ENCODE measurements at places on chromosomes 12 and 14.
A peak's percentile ranks its signal among the peaks of the same experiment; 100 is the strongest.

- DNase-seq = peak; percentile 42
Measured at GRCh38 chr12:122928404-122929147, 32.7 kb upstream of the VPS37B start.

DNA sequence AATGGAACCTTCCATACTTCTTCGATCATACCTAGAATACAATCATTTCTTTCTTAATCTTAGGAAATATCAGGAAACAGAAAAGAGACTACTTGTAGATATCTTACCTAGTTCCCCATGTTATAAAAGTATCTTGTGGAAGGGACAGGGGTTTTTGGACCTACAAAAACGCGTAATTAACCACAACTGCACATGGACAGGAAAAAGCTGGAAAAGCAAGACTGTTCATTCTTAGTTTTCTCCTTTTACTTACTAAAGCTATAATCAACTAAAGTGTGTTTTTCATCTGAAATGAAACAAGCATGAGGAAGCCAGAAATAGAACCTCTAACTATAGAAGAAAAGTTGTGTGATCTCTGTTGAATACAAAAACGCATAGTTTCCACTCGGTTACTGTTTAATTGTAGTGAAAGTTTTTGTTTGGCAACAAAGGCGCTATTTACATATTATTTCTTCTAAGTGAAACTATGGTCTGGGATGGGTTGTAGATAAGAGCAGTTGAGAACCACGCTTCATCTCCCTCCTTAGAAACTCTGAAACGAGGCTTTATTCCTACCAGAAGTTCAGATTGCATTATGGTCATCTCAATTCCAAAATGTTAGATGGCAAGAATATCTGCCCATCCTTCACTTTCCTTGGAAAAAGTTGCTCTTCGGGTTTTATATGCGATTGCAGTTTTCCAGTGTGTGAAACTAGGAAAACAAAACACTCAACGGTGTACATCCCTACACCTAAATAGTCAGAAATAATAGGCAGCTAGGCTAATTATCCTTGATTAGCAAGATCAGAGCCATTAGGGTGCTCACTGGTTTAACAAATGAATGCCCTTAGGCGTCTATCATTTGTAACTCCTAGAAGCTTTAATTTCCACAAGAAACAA lies 1.1 kb downstream of the BCAT1 start:
- no peak for DNase-seq

DNA sequence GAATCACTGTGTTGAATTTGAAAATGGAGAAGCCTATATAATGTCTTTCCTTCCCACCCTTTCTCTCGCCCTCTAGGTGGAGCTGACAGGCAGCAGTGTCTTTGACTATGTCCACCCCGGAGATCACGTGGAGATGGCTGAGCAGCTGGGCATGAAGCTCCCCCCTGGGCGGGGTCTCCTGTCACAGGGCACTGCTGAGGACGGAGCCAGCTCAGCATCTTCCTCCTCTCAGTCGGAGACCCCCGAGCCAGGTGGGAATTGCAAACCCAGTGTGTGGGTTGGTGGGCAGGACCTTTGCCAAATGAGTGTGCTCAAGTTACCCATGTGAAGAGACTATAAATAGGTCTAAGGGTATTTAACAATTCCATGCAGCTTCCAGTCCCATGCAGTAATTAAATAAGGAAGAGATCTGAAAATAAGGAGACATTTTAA lies 274.7 kb downstream of the EGLN3 start:
- DNase-seq = peak; percentile 68

DNA sequence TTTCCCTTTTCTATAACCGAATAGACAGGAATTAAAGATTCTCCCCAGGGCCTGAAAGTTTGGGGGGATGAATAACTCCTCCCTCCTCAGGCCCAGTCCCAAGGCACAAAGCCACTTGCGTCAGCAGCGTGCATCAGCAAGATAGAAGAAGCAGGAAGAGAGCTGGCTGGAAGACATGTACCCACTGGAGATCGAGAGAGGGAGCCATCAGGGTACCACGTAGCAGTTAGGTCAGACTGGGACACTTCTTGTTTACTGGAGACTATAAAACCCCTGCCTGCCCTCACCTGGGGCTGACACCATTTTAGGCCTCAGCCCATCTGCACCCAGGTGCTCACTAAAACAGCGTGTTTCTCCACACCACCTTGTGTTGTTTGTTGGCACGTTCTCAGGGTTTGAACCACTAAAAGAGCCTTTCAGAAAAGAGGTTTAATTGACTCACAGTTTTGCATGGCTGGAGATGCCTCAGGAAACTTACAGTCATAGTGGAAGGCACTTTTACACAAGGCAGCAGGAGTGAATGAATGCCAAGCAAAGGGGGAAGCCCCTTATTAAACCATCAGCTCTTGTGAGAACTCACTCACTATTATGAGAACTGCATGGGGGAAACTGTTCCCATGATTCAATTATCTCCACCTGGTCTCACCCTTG lies 93.2 kb downstream of the TMTC3 start:
- no peak for DNase-seq

GRCh38 chr12:93520454-93520853 lies 52.0 kb upstream of the SOCS2 start:
- DNase-seq = no peak

DNA sequence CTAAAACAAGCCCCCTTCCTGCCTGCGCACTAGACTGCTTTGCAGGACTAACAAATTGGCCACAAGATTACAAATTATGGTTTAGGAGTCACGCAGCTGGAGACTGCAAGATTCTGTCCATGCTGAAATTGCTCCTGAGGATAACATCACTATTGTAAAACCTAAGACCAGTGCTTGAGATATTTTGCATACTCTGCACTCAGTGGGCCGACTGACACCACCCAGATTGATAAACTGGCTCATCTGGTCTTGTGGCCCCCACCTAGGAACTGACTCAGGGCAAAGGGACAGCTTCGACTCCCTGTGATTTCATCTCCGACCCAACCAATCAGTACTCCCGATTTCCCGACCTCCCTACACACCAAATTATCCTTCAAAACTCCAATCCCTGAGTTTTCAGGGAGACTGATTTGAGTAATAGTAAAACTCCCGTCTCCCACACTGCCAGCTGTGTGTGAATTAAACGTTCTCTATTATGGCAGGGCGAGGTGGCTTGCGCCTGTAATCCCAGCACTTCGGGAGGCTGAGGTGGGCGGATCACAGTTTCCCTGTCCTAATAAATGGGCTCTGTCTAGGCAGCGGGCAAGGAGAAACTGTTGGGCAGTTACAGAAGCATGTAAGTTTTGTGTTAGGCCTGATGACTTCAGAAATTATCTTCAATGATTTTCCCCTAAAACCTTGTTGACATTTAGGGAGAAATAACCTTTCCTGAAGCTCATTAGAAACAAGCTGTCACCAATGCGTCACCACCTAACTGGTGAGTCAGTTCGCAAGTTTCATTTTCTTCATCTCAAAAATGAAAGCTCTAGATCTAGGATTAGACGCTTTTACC lies 5.3 kb upstream of the UBC start:
- DNase-seq = no peak

DNA sequence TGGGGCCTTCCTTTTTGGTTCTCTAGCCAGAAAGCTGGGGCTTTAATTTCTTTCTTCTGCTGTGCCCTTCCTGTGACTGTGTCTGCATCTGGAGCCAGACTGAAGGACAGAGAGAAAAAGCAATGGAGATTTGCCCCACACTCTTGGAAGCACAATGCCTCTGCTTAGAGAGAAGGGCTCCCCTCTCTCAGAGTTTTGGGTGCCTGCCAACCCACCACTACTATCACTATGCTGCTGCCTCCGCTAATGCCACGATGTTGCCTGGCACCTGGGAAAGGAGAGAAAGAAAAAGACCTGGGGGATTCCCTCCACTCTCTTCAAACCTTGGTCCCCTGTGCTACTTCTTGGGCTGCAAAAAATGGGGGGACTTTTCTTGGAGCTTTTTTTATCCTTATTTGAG lies 52.6 kb downstream of the TMEM260 start:
- no peak for DNase-seq

DNA sequence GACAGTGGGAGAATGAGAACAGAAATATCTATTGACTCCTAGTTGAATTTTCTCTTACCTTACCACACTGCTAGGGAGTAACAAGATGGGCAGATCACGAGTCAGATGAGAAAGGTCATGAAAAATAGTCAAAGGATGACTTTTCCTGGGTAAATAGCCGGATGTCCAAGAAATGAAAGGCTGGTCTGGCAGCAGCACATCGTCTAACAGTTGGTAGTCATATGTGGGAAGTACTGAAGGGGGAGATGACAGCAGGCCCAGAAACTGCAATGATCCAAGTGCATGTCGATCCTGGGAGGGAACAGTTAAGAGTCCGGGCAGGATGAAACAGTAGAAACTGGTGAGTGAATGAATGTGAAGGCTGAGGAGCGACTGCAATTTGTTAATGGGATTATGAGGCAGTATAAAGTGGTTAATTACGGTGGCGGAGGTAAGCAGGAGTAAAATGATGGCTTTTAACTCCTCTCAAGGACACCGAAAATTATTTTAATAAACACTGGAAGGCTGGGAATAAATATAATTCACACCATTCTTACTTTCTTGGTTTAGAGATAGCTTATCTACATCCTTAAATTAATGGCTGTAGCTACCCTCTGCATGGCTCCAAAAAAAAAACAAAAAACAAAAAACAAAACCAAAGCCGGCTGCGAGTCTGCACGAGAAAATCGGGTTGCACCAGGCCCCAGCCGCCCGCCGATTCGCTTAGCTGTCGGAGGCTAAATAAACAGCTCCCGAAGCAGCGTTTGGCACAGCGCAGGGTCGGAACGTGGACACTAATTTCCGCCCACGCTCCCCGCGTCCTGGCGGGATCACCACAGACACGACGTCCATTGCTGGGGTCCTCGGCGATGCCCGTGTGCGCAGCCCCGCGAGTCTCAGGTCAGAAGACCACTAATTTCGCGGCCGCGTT lies 1.0 kb upstream of the ERC1 start:
- DNase-seq = peak; percentile 65

GRCh38 chr12:131281016-131281415 lies 327.3 kb downstream of the ADGRD1 start:
- no peak for DNase-seq

GRCh38 chr14:29458547-29458946 lies 469.1 kb downstream of the PRKD1 start:
- DNase-seq = no peak

DNA sequence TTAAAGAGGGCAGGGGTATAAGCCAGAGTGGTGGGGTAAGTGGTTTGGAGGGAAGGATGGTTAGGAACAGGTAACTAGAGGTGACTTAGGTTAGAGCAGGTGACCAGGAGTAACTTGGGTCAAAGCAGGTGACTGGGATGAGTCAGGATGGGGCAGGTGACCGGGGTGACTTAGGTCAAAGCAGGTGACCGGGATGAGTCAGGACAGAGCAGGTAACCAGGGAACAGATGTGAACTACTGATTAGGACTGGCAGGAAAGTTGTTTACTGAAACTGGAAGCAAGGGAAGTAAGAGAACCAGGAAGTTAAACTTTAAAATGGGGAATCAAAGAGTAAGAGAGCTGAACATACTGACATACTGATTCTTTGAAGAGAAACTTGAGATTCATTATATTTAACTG lies 57.4 kb downstream of the FSCB start:
- no peak for DNase-seq

DNA sequence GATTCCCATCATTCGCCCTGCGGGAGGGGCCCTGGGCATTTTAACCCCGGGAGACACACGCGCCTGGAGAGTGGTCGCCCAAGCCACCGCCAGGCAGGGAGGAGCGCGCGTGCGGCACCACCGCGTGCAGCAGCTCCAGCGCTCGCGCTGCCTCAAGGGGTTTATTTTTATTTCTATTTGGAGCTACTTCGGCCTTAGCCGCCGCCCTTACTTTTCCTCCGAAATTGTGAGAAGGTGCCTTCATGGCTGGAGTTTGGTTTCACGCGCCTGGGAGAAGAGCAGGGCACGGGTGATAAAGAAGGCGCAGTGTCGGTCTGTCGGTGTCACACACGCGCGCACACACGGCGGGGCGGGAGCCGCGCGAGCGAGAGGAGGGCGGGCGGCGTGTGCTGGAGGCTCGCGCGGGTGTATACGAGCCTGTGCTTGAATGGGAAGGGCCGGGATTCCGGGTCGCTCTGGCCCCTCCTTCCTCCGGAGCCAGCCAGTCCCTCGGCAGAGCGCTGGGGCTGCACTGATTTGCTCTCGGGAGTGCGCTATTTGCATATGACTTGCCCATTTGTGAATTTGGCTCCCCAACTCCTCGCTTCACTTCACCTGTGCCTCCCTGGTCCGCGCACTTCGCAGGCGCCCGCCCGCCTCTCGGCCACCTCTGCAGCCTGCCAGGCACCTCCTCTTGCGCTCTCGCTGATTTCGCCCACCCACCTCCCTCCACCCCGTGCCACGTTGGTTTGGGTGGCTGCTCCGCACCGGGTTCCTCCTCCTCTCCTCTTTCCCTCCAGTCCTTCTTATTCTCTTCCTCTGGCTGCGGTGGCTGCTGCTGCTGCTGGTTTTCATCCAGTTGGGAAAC lies 932.3 kb downstream of the DIO2 start:
- peak; percentile 93 for DNase-seq

DNA sequence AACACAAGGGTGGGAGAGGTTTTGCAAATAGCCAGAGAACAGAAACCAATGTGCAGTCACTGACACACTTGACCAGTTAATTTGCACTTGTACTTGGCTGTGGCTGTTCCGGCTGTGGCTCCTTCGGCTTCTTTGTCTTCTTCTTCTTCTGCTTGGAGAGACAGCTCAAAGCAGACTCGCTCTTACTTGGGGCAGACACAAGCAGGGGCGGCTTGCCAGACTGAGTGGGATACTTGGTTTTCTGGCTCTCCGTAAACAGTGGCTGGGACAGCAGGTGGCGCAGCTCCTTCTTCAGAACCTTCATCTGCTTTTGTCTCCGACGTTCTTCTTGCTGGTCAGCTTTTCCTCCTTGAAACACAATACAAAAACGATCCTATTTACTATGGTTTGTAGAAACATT lies 25.0 kb downstream of the OTUB2 start:
- no peak for DNase-seq

GRCh38 chr14:33539918-33540357 lies 410.9 kb downstream of the EGLN3 start:
- no peak for DNase-seq

DNA sequence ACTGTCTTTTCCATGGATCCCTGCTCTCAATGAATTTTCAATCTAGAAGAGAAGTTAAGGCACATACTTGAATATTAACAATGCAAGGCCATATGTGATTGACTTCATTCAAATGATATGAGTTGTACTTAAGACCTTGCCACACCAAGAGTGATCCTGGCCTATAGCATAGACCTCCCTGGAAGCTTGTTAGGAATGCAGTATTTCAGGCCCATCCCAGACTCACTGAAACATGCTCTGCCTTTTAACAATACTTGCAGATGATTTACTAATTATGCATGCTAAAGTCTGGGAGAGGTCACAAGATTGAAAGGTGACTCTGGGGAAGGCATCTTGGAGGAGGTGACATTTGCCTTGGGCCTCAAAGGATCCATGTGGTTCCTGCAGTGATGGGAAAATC lies 43.2 kb downstream of the RFX4 start:
- no peak for DNase-seq

- DNase-seq = no peak
Measured at GRCh38 chr14:50065583-50065982, 50.8 kb downstream of the VCPKMT start.
